ENCODE measurements at places on chromosomes 12 and 14.

DNA sequence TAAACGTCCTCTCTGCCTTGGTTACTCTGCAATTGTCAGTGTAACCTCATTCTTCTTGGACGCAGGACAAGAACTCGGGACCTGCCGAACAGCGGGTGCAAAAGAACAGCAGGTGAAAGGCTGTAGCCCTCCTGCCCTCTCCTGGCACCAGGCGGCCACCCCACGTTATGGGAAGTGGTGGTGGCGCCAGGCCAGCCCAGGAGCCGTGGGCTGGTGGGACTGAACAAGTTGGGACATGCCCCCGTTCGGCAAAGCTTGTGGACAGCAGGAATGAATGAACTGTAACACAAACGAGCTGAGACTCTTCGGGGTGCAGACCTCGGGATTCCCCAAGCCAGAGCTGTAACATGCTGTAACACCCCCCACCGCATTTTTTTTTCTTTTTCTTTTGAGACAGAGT lies 6.6 kb upstream of the M6PR start:
- DNase-seq = no peak

DNA sequence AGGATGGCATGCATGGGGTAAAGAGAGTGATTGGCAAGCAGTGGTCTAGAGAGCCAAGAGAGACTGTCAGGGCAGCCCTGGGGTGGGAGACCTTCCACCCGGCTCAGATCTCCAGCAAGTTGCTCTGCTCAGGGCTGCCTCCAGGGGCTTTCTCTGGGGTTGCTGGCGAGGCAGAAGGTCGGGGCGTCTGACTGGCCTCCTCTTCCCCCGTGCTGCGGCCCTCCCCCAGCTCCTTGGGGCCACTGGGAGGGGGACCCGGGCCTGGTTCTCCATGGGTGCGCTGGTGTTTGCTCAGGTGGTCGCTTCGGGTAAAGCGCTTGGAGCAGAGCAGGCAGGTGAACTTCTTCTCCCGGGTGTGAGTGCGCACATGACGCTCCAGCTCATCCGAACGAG lies 6.6 kb upstream of the AAAS start:
- DNase-seq = no peak

DNA sequence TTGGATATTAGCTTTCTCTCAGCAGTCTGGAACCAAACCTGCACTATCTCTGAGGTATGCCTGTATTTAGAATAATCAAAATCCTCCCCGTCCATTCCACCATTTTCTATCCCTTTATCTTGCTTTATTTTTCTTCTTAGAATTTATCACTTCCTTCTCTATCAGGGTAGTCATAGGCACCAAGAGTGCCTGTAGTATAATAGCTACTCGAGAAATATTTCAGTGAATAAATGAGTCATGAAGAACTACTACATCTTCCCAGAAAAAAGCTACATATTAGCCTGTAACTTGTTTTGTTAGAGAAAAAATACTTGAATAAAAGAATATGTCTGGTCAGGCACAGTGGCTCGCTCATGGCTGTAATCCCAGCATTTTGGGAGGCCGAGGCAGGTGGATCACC lies 4.3 kb downstream of the SLC2A14 start:
- no peak for DNase-seq

- DNase-seq = no peak
Measured at GRCh38 chr12:57581802-57582201, 9.2 kb upstream of the PIP4K2C start.

DNA sequence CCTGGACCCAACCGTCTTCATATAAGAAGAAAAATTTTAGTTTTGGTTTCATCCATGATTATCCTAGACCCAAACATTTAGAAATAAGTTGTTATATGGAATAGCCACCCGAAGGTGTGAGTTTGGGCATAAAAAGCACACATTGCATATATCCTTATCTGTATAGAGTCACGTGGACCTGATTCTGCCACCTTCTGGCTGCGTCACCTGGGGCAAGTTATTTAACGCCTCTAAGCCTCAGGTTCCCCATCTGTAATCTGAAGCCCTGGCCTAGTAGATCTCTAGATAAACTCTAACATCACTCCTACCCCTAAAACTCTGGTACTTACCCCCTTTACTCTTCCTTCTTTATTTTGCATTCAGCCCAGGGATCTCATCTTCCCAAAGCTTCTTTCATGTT lies 14.3 kb upstream of the KRT5 start:
- no peak for DNase-seq

- DNase-seq = no peak
Measured at GRCh38 chr12:115245020-115245419, 561.0 kb upstream of the TBX3 start.

DNA sequence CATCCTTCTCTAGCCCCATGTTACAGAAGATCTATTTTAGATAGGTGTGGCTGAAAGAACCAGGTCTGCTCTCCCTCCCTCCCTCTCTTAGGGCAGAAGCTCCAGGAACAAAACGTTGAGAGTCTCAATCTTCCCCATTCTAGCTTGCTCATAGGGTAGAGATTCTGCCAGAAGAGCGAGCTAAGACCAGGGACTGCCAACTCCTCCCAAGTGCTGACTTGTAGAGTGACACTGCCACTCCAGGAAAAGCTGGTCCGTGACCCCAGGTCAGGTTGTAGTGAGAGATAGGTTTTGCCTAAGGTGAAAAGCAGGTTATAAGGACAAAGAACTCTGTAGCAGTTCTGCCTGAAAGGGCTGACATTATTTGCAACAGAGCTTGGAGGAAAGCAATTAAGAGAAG lies 73.4 kb downstream of the INSM2 start:
- no peak for DNase-seq

DNA sequence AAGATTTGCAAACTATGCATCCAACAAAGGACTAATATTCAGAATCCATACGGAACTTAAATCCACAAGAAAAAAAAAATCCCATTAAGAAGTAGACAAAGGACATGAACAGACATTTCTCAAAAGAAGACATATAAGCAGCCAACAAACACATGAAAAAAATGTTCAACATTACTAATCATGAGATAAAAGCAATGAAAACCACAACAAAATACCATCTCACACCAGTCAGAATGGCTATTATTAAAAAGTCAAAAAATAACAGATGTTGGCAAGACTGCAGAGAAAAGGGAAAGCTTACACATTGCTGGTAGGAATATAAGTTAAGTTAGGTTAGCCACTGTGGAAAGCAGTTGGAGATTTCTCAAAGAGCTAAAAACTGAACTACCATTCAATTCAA lies 16.2 kb downstream of the CDK17 start:
- no peak for DNase-seq

DNA sequence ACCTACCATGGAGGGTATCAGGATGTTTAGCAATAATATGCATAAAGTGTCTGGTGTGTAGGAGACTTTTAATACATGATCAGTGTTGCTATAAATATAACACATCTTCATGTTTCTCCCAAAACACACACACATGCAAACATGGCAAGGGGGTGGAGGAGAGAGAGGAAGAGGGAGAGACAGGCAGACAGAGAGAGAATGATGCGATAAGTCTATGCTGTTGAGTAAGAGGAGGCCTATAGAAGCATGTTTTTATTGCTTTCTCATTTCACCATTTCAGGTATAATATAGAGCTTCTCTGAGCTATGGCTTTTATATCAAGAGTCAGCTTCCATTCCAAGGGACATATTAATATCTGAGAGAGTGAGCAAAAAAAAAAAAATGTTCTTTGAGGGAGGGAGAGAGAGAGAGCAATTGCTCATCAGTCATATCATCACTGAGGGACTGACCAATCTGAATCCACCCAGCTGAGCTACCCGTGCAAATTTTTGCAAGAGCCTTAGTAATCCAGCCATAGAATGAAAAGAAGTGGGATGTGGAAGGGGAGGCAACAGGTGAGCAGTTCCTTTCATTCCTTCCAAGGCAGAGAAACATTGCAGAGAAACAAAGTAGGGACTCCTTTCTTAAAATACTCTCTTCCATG lies 54.8 kb upstream of the RASSF8 start:
- DNase-seq = no peak

- DNase-seq = no peak
Measured at GRCh38 chr12:13079440-13079906, 24.0 kb downstream of the GSG1 start.

- no peak for DNase-seq
Measured at GRCh38 chr12:22116376-22116775, 70.4 kb downstream of the CMAS start.

DNA sequence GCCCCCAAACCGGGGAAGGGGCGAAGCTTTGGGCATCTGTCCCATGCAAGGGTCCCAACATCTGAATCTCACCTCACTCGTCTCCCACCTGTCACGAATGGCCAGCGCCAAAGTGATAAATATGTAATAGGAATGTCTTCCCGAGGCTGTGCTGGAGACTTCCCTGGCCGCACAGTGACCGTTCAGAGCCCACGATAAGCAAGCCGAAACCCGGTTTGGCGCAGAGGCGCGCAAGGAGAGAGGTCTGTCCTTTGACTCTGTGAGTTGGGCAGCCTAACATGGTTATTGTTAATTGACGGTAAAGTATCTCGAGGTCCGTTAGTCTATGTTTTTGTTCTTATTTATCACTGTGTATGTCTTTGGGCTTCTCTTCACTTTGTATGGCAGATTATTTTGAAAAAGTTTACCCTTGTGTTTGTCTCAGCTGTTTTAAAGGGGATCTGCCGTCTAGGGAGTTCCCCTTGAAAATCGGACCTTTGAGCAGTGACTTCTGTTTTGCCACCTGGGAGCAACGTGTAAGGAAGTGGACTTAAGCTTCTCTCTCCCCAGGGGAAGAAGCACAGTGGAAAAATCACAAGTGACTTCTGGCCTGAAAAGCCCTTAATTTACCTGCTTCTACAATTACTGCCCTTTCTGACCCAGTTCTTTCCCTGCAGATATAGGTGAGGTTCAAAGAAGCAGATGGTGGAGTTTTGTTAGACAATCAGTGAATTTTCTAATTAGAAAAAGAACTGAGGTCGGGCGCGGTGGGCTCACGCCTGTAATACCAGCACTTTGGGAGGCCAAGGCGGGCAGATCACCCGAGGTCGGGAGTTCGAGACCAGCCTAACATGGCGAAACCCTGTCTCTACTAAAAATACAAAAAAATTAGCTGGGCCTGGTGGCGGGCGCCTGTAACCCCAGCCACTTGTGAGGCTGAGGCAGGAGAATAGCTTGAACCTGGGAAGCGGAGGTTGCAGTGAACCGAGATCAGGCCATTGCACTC lies 1.1 kb upstream of the TM9SF1 start:
- DNase-seq = no peak

DNA sequence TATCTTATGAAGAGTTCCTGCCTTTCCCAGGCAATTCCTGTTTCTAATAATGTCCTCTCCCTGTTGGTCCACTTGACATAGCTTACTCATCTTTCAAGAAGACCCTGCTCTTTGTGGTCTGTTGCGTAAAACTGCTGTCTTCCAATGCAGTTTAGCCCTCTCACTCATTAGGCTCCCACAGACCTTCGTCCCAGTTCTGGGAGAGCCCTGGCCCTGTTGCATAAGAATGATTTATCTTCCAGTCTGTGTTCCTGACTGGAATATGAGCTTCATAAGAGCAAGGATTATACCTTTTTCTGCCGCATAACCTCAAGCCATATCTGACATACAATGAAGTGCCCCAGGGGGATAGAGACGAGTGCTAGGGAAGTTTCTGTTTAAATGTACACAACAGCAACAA lies 365.9 kb upstream of the NOVA1 start:
- no peak for DNase-seq

- no peak for DNase-seq
Measured at GRCh38 chr12:115638733-115639647, 638.5 kb downstream of the MED13L start.

DNA sequence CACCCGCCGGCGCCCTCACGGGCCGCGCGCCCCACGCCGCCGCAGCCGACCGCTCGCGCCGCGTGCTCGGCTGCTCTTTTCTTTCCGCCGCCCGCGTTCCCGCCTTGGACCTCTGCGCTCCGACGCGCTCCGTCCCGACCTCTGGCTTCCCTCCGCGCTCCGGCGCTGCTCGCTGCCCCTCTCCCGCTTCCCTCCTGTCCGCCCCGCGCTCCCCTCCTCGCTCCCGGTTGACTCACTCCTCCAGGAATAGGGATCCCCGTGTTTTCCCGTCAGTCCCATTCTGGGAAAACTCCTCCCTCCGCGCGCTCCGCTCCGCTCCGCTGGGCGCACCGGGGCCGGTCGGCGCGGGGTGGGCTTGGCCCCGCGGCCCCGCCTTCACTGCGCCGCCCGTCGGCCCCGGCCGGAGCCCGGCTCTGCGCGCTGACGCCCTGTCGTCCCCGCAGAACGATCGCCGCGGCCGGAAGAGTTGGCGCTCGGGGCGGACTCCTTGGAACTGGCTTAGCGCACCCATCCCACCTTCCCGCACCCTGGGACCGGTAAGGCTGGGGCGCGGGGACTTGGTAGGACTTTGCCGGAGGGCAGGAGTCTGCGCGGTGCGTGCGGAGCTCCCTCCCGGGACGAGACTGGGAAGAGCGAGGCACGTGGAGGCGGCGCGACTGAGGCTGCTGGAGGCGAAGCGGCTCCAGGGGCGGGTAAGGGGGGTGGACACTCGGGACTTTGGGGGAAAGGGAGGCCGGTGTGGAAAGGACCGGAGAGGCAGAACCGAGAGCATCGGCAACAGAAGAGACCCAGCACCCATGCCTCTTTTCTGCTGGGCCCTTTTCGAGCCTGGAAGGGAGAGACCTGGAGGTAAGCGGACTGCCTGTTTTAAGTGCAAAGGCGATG lies 550 bp downstream of the TEAD4 start:
- DNase-seq = no peak

- DNase-seq = peak; percentile 21
Measured at GRCh38 chr14:104800771-104801519, at the start of gene ZBTB42. Gene ZBTB42, plus strand, starts transcription at chr14:104801101. Its CDS starts 97 bp downstream, at chr14:104801198.

- DNase-seq = no peak
Measured at GRCh38 chr12:9674226-9674590, 4.7 kb downstream of the CLEC2D start.

DNA sequence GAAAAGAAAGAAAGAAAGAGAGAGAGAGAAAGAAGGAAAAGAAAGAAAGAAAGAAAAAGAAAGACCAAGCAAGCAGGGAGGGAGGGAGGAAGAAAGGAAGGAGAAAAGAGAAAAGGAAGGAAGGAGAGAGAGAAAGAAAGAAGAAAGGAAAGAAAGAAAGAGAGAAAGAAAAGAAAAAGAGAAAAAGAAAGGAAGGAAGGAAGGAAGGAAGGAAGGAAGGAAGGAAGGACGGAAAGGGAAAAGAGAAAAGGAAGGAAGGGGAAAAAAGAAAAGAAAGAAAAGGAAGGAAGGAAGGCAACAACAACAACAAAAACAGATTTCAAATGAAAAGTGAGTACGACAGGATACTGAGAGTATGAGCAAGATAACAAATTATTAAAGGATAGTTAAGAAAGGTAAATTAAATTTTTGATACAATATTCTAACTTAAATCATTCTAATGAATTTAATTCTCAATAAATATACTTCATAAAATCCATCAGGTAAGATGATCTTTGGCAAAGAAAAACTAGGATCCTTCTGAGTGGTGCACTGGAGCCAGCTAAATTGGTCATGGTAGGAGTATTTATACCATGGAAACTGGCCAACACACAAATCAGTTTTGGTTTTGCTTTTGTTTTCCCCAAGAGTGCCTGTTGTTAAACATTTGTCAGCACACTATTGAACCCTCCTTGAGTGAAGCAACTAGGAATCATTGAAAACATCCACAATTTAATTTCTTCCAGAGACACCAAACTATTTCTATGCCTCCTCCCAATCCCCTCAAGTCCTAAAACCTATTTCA lies 56.1 kb upstream of the DYRK2 start:
- no peak for DNase-seq

GRCh38 chr12:100528034-100528433 lies 45.5 kb upstream of the GAS2L3 start:
- DNase-seq = no peak

GRCh38 chr14:88960496-88960895 lies 136.0 kb downstream of the TTC8 start:
- DNase-seq = no peak

Data from esophagus squamous epithelium (tissue), 5 donors.